ENCODE measurements at places on chromosomes 7 and 10.

GRCh38 chr7:42192066-42192465 is 44.9 kb downstream of the GLI3 start:
- no peak for DNase-seq

DNA sequence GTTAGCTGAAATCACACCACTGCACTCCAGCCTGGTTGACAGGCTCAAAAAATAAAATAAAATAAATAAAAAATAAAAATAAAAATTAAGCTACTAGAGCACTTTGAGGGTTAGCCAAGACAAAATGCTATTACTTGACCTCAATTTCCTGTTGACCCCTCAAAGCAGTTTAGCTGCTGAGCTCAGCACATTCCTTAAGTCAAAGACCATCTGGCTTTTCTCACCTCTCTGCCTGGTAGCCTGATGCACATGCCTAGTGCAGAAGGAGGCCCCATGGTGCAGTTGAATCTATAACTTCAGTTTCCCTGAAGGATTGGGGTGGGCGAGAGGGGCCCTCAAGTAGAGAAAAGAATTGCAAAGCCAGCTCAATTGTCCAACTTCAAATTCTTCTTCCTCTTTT is 211.1 kb upstream of the GALNT17 start:
- no peak for DNase-seq

GRCh38 chr7:30430276-30430675 is 48.3 kb downstream of the NOD1 start:
- no peak for DNase-seq

DNA sequence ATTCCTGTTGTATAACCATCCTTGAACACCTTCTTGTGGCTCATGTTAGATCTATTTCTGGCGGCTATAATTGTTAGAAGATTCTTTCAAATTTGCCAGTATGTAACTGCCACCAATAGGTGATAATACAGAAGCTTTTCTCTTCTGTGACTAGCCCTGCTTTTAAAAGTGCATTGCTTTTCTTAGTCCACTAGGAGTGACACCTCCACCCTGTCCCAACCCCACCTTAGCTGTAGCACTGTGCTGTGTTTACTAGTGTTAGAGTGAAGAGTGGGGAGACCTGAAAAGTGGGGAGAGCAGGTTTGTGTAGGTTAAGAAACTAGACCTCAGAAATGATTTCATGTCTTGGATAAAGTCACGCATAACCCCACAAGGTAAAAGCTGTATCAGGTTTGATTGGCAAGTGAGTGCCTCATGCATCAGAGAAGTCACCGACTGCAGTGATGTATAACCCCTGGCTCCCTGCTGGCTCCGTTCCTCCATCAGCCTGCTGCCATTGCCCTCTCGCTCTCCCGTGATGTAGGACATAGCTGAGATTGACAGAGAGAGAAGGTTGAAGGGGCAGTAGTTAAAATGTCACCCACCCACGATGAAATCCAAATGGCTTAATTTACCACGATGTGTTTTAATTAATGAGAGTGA is 12.5 kb downstream of the NPVF start:
- DNase-seq: no peak

DNA sequence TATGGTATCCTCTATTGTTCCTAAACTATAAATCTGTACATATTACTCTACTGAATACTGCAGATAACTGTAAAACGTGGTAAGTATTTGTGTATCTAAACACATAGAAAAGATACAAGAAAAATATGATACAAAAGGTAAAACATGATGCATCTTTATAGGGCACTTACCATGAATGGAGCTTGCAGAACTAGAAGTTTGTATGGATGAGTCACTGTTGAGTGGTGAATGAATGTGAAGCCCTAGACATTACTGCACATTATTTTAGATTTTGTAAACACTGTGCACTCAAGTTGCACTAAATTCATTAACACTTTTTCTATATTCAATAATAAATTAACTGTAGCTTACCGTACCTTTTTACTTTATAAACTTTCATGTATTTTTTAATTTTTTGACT is 357.5 kb downstream of the ZWINT start:
- no peak for DNase-seq

- DNase-seq: no peak
These were observed 39.6 kb upstream of the CABCOCO1 start for GRCh38 chr10:61623161-61623560.

DNA sequence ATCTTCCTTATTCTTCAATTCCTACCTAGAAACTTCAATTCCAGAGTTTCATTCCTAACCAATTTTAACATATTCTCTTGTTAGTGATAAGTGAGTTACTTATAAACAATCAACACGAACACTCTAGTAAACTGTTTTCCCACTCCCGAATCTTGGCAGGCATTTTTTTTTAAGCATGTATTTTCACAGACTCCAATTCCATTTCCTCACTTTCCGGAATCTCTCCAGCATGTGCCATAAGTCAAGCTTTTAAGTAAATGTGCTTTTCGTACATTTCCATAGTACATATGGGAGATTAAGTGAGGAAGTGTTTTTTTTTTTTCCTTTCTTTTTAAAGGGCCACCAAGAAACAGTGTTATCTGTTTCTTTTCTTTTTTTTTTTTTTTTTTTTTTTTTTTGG is 89.1 kb downstream of the FGFR2 start:
- no peak for DNase-seq

DNA sequence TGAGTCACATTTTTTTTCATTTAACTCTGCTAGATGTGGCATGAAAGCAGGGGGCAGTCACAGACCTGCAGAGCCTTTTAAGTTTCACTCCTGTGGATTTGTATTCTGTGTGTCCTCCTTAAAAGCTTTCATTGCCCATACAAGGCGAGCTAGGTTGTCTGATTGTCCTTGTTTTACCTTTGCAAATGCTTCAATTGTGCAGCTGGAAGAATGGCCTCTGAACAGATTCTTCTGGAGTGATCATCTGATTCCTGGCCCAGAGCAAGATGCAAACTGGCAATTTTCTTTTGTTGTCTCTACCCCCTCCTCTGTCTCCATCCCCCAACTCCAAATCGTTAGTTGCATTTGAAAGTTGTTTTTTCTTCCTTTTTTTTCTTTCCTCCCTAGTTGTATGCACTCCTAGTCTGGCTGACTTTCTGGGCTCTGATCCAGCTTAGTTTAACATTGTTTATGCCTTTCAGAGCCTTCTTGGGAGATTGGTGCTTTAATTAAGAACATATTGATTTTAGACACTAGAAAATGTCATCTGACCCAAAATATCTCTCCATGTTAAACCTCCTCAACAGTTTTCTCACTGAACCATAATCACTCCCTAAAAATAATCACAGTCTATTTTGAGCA is 150.2 kb downstream of the REEP3 start:
- DNase-seq: no peak

GRCh38 chr10:112295853-112296830 is 12.9 kb downstream of the TECTB start:
- DNase-seq: no peak

DNA sequence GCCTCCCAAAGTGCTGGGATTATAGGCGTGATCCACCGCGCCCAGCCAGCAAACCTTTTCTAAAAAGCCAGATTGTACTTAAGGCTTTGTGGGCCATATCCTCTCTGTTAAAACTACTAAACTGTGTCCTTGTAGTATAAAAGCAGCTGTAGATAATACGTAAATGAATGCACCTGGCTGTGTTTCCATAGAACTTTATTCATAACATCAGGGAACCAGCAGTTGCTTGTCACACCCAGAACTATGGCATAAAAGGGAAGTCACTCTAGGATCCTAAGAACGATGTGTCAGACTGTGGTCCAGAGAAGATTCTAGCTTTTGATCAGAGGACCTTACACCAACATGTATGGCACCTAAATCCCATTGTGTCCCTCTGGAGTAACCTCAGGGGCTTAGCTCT is 63.0 kb downstream of the DENND2A start:
- no peak for DNase-seq

DNA sequence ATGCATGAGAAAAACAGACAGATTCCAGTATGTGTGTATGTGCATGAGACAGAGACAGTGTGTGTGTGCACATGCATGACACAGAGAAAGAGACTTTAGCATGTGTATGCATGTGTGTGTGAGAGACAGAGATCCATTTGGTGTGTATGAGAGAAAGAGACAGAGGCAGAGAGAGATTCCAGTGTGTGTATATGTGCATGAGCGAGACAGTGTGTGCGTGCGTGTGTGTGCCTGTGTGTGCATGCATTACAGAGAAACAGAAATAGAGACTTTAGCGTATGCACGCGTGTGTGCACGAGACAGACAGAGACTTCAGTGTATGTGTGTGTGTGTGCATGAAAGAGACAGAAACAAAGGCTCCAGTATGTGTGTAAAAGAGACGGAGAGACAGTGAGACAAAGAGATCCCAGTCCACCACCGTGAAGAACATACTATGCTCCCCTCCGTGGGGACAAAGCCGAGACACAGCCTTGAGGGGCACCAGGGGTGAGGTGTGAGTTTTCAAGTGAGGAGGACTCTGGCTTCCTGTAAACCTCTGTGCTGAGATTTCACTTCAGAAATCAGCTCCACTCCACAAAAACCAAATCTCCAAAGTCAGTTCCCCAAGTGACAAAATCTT is 188.9 kb downstream of the GRID1 start:
- DNase-seq: no peak

- DNase-seq: no peak
These were observed 38.9 kb downstream of the POU6F2 start for GRCh38 chr7:39016609-39017008.

DNA sequence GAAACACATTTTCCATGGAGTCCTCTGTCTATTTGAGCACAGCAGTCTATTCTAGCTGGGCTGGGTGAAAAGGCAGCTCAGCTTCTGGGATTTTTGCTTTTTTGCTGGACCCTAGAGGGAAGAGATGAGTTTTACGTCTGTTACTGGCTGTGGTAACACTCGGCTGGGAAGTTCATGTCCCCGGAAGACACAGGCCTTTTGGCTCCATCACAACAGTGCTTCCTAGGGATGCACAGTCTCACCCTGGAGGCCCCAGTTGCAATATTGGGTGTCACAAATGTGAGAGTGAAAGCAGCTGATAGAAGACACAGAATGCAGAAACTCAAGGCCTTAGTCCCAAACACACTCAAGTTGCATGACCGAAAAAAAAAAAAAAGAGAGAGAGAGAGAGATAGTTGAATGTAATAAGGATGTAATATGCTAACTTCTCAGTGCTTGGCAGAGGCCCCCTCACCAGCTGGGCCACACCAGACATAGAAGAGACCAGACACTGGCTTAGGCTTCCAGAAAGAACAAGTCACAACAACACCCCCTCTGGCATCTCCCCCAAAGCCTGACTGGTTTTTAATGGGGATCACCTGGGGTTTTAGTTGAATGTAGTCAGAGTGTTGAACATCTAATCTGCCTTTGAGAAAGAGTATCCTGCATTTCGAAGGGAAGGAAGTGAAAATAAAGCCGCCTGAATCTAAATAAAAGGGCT is 545.4 kb upstream of the FZD8 start:
- no peak for DNase-seq

- no peak for DNase-seq
These were observed 157.3 kb downstream of the CCDC71L start for GRCh38 chr7:106503626-106504025.

- DNase-seq: no peak
These were observed 299.6 kb downstream of the LHFPL3 start for GRCh38 chr7:104628017-104628416.

- no peak for DNase-seq
These were observed 573.3 kb downstream of the GALNT17 start for GRCh38 chr7:71705217-71705616.

DNA sequence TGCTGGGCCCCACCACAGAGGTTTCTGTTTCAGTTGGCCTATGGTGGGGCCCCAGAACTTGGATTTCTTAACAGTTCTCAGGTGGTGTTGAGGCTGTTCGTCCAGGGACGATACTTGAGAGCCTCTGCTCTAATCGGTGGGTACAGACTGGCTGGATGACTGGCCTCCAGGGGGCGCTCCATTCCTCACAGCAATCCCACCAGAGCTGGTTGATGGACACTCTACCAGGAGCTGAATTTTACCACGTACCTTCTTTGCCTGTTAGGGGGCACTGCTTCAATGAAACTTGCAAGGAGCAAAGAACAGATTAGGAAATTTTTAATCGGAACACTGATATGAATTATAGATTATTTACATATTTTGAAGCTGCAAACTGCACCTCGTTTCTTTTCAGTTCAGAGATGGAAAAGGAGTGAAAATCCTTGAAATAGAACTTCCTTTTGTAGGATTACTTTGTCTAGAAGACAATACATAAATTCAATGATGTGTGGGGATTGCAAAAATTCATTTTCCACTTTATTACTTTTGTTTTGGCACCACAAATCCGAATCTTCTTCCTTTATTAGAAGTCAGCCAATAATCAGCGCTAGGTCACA is 44.8 kb downstream of the KBTBD2 start:
- peak; percentile 83 for DNase-seq

- no peak for DNase-seq
These were observed 7.9 kb downstream of the HSPB1 start for GRCh38 chr7:76310102-76310957.

DNA sequence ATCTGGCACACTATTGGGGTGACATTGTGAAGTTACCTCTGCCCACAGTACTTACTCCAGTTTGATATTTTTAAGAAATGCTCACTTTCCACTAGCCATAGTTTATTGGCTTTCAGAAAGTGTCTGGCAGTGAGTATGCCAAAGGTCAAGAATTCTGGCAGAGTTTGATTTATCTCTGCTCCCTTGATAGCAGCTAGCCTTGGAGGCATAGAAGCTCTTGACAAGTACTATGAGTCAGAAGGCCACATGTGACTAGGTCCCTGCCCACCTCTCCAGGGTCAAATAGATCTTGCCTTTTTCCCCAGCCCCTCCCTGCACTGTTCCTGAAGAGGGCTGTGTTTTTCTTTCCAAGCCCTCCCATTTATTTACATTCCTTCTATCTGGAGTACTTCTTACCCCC is 202.2 kb downstream of the AUTS2 start:
- no peak for DNase-seq

Data from stimulated activated CD8-positive, alpha-beta memory T cell treated with anti-CD3 and anti-CD28 coated beads, Interleukin-15, amount 100 ng/mL, for 4 hours (primary cell).